ENCODE measurements at places on chromosomes 4 and X.

DNA sequence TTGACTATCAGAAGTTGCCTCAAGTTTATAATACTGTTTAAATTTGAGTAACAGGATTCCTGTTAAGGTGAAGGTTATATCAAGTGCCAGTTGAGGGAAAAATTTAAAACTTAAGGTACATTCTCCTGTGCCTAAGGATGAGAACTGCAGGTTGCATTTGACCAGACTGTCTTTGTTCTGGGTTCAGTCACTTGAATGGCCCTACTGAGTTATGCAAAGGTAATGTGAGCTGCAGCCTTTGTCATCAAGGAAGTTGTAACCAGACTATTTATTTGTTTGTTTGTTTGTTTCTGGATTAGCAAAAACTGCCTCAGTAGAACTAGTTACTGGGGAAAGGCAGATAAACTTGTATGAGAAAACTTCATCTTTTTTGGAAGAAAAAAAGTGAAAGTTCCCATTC is 131.9 kb downstream of the ATOH1 start:
- no peak for DNase-seq

DNA sequence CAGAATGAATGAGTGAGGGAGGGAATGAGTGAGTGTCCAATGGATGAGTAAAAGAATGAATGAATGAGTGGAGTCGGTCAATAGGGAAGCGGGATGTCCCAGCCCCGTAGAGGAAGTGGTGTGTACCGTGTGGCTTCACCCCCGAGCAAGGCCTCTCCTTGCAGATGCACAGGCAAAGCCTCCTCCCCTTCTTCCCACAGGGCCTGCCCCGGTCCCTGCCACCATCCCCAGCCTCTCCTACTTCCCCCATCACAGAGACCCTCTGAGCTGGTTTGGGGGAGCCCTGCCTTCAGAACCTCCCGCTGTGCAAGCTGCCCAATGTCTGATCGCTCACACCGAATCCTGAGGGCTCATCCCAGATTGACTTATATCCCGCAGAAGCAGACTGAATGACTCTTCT is 13.6 kb downstream of the HTRA3 start:
- DNase-seq = no peak

- DNase-seq = no peak
Observed at GRCh38 chr4:24743927-24744326, 51.4 kb upstream of the SOD3 start.

GRCh38 chr4:129526812-129527211 is 430.9 kb downstream of the C4orf33 start:
- no peak for DNase-seq

DNA sequence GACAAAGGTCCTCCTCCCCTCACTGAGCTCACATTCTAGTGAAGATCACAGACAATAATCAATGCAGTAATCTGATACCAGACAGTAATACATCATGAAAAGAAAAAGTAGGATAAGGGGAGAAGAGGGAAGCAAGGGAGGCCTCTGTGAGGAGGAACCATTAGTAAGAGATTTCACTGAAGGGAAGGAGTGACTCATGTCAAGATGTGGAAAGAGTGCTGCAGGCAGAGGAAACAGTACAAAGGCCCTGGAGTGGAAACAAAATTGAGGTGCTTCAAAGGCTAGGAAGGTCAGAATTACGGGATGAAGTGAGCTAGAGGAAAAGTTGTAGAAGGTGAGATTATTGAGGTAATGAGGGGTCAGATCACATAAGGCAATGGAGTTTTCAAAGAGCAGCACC is 38.1 kb downstream of the LAMTOR3 start:
- DNase-seq = no peak

- no peak for DNase-seq
Observed at GRCh38 chr4:168679397-168679796, 182.5 kb downstream of the PALLD start.

- no peak for DNase-seq
Observed at GRCh38 chrX:46587158-46587557, 13.6 kb downstream of the CHST7 start.

GRCh38 chr4:54737421-54737820 is 79.7 kb downstream of the KIT start:
- no peak for DNase-seq

DNA sequence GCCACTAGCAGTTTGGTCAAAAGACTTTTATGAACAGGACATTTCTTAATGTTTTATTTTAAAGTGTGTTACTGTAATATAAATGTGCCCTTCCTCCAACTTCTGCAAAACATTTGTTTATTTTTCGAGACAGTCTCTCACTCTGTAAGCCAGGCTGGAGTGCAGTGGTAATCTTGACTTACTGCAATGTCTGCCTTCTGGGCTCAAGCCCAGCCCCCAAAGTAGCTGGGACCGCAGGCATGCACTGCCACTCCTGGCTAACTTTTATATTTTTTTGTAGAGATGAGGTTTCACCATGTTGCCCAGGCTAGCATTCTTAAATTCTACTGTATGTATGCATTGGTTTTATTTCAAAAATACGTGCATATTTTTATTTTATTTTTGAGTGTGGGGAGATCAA is 1201.9 kb downstream of the STIM2 start:
- no peak for DNase-seq

GRCh38 chr4:186020793-186021407 is 48.1 kb upstream of the TLR3 start:
- DNase-seq = no peak

DNA sequence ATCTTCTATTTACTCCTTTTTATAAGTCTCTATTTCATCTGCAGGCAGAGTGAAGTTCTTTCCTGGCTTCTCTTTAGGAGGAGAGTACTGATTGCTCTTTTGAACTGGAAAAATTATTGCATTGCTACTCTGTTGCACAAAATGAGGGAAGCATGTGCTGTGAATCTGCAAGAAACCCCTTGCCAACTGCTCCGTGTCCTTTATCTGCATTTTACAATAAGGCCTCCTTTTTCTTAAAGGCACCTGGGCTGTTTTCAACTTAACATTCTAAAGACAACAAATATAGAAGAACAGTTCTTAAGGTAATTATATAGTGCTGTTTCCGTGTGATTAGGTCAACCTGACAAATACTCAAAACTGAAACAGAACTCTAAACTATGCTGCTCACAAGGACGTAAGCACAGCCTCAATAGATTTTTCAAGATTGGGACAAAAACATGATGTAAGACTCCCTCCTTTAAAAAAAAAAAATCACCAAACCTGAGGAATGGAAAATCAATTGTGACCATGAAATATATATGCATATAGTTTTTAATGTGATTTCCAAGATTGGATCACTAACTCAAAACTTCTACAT is 716.6 kb upstream of the INTU start:
- no peak for DNase-seq

DNA sequence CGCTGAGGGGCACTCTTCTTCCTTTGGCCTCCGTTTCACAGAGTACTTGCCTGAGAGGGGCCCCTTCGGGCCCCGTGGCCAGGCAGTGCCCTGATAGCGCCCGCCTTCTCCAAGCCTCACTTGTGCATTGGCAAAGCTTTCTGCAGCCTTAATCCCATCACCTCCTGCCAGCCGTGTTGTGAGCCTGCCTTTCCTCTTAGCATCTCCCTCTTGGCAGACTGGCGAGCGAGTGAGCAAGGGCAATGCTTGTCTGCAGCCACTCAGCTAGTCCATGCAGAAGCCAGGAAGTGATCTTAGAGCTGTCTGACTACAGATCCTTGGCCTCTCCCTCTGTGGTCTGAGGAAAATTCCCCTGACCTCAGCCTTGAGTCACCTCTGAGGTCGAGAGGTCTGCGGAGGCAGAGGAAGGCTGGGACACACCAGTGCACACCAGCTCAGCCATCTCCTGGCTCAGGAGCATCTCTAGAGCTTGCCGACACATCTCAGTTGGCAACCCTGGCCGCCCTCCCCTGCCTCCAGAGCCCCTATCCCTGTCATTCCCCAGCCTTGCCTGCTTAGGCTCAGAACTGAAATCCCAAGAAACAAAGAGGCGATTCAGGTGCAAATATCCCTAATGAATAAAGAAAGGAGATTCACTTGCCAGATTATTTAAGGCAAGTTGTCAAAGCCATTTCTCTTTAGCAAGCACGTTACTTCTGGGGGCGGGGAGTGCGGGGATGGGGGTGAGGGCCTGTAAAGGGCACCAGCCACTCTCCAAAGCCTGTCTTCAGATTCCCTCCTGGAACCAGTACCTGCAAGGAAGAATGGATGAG is 143.5 kb upstream of the MAMLD1 start:
- no peak for DNase-seq

DNA sequence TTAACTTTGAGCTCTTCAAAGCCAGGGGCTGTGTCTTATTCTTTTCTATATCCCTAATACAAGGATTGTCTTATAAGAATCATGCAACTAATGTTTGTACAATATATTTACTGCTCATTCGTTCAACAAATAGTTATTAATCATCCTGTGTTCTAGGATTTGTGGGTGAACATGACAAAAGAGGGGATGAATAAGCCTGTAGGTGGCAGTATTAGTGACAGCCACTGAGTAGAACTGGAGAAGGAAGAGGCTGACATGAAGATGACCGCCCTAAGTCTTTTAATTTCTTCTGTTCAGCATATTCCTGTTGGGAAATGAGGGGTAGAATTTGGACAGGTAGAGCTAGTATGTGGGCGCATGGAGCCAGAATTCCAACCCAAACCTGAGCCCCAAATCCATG is 11.9 kb upstream of the LINC00632 start:
- DNase-seq = no peak

- no peak for DNase-seq
Observed at GRCh38 chr4:3465698-3466671, 2.9 kb downstream of the DOK7 start.

- no peak for DNase-seq
Observed at GRCh38 chrX:4572691-4573090, 859.2 kb upstream of the PRKX start.

- no peak for DNase-seq
Observed at GRCh38 chr4:77039796-77040195, 36.0 kb downstream of the CCNI start.

DNA sequence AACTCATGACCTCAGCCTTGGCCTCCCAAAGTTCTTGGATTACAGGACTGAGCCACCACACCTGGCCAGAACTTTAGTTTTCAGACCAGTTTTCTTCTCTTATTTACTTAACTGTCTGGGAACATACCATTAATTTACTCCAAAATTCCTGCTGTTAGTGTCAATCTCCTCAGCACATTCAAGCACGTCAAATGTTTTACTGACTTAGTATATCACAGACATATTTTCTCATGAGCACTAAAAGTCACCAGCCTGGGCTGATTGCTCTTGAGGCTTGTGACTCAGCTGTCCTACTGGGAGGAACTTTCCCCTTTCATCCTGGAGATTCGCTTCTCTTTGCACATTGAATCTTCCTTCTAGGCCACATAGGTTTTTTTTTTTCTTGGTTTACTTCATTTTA is 109.6 kb downstream of the PCDH18 start:
- DNase-seq = no peak

DNA sequence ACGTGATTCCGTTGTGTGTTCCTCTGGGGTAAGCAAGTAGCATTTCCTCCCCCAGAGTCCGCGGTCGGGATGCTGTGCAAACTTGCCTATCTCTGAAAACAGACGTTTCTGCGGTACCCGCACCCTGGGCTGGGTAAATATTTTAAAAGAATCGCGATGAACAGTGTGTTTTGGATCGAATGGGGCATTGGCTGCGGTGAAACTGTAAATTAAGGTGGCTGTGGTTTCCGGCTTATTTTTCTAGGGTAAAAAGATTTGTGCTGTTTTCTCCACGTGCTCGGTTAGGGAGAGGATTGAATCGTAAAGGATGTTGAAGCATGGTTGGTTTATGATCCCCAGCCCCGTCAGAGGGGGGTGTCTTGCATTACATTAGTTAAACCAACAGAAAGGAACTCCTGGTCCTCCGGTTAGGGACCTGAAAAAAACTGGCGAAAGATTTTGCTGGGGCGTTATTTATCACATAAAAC is 1.2 kb downstream of the HHIP start:
- no peak for DNase-seq

GRCh38 chr4:182325848-182326255 is 82.7 kb downstream of the TENM3 start:
- DNase-seq = no peak

GRCh38 chr4:39881789-39882188 is 95.9 kb downstream of the PDS5A start:
- DNase-seq = no peak

DNA sequence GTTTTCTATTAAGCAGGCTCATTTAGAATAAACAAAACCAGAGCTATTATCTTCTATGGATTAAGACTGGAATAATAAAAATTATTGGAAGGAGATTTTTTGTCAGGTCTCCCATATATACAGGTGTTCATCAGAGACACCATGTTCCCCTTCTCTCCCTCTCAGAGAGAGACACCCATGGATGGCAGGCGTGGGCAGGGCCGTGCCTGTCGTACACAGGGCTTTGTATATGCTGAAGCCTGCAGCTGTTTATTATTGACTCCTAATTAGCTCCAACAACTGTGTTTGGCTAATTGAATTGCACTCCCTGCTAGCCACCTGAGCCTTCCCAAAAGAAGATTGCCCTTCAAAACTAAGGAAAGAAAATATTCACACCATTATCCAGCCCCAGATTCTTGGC is 81.6 kb downstream of the GK start:
- no peak for DNase-seq

GRCh38 chrX:132612821-132613564 is 124.2 kb upstream of the MBNL3 start:
- peak; percentile 2 for DNase-seq

DNA sequence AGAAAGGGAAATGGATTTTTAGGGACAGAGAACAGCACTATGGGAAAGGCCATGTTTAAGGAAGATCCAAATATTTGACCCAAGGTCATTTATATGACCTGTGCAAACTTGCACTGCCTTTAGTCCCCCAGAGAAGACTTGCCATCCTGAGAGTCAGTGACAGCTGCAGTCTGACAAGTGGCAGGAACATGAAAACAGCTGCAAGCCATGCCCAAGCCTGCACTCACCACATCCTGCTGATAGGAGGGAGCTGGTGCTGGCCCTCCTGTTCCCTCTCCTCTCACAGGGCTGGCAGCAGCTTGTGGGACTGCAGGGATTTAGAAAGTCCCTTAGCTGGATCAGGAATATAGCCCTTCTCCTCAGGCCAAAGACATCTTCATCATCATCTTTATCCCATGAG is 187.7 kb downstream of the RAP1GDS1 start:
- DNase-seq = no peak

DNA sequence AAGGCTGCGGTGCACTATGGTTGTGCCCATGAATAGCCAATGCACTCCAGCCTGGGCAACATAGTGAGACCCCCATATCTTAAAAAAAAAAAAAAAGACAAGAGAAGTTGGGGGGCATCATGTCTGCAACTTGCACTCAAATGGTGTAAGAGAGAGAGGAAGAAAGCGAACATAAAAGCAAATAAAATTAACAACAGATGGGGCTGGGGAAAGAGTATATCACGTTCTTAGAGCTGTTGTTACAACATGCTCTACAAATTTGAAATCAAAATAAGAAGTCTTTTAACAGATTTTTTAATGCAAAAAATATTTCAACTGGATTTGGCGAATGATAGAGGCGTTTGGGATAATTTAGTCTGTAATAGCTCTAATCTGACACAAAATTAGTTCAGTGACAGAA is 144.9 kb downstream of the FNIP2 start:
- no peak for DNase-seq

GRCh38 chr4:25308761-25309160 is 3.8 kb upstream of the ZCCHC4 start:
- DNase-seq = no peak

- DNase-seq = no peak
Observed at GRCh38 chrX:136028383-136028984, 43.2 kb downstream of the SLC9A6 start.
